Stimulated activated CD4-positive, alpha-beta T cell treated with anti-CD3 and anti-CD28 coated beads, TNF-alpha, amount 100 ng/mL, for 4 hours (primary cell): ENCODE measurements at places on chromosomes 1 and 21.

DNA sequence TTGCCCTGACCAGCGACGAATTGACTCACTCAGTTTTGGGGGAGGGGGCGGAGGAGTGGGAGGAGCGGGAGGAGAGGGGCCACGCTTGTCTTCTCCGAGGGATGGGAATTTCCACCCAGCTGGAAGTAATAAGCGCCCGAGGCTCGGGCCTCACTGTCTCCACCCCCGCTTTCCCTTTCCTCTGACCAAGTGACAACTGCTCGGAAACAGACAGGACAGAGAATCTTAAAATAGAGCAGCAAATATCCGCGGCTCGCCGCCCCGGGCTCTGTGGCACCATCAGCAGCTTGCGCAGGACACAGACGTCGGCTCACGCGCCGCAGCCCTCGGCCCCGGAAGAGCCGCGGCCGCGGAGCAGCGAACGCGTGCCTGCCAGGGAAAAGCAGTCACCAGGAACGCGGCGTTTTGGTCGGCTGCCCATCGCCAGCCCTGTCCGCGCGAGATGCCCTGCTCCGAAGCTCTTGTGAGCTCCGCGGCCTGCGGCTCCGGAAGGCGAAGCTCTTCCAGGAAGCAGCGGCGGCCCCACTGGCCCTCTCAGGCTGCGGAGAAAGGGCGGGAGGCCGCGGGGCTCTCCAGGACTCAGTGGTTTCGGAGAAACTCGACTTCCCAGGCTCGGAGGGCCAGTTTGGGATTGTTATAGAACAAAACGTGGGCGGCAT lies 10.7 kb upstream of the RGS16 start:
- peak; percentile 29 for DNase-seq

GRCh38 chr1:11998636-11999035 lies 18.4 kb downstream of the MFN2 start:
- DNase-seq: no peak

GRCh38 chr1:157274698-157275534 lies 136.7 kb upstream of the ETV3 start:
- no peak for DNase-seq

- DNase-seq: no peak
These were observed 44.7 kb downstream of the TNNT2 start for GRCh38 chr1:201332616-201333335.

DNA sequence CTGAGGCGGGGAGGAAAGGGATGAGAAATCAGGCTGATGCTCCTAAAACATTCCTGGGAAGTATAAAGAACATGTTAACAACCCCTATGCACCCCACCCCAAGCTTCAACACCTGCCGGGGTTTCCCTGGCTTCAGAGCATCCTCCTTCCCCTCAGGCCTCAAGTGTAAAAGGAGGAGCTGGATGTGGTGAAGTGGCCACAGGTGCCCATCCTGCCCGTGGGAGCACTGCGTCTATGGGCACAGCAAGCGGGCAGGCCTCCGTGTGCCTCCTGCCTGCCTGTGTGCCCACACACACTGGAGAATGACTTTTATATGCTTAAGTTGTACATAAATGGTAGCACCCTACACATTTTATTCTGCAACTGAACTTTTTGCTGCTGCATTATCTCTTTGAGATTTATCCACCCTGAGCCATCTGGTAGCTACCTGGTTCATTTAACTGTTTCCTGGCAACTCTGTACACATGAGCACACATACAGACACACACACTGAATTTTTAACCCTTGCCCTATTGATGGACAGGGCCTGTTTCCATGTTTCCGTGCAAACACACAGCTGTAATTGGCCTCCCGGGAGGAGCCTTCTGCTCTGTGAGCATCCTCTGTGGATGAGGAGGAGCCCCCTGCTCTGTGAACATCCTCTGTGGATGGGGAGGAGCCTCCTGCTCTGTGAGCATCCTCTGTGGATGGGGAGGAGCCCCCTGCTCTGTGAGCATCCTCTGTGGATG lies 13.4 kb upstream of the FTCD start:
- no peak for DNase-seq

- DNase-seq: no peak
These were observed 49.0 kb downstream of the SYT2 start for GRCh38 chr1:202661136-202661845.

DNA sequence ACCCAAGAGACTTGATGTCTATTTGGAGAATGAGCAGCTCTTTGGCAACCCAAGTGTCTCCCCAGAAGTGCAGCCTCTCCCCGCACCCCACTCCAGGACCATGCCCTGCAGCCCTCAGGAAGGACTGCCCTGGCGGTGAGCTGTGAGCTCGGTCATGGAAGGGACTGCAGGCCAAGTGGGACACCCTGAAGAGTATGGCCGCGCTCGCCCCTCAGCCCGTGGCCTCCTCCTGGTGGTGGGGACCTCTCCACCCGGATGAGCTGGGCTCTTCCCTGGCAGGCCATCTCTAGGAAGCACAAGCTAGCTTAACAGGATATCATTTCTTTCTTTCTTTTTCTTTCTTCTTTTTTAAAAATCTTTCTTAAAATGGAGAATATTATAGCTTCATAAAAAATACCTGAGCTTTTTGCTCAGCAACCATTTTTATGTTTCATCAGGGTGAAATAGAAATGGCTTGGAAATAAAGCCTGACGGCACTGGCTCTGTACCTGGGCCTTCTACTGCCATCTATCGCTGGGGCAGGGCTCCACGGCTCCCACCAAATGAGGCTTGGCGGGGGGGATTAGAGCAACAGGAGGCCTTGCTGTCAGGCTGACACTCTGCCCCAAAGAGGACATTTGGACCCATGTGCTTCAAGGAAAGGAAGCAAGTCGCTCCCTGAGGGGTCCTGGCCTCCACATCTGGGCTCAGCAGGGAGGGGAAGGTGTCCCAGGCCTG lies 296.2 kb upstream of the VAMP3 start:
- DNase-seq: no peak

- DNase-seq: no peak
These were observed 52.0 kb upstream of the ARHGEF16 start for GRCh38 chr1:3402258-3403010.

DNA sequence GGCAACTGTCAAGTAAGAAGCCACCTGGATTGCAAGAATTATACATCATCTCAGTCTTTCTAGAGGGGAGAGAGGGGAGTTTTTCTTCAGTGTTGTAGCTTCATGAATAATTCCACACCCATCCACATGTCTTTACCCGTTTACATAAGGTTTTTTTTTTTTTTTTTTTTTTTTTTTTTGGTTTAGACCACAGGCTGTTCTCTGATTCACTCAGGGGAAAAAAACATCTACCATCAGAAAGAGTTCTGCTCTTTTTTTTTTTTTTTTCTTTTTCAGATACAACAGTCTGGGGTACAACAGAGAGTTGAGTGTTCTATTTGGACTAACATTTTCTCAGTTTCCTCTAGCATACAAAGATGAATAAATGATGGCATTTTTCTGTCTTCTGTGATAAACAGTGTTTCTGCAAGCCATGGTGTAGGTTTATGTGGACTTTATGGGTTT lies 4.9 kb upstream of the KIF14 start:
- no peak for DNase-seq

DNA sequence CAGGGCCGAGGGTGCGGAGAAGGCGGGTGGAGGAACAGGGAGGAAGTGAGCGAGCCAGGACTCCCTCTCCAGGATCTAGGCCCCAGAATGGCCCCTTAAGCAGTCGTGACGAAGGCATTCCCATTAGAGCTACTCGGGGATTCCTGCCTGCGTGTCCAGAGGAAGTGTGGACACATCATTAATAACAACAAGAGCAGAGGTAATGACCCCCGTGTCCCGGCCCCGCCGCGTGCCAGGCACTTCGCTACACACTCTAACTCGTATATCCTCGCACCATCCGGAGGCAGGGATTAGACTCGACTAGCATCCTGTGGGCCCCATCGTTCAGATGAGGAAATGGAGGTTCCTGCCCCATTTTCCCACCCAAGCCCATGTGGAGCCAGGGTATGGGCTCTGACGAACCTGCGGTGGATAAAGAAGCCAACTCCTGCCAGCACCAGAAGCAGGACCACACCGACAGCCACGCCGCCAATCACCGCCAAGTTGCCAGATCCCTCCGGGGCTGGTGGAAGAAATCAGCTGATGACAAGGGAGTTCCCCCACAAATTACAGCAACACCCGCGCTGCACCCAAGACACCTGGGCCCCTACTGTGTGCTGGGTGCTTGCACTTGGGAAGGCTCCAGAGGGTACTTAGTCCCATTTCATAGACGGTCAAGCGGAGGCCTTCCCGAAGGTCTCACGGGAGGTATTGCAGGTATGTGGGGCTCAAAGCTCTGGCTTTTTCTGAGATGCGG lies 21.6 kb downstream of the EPHA2 start:
- no peak for DNase-seq

GRCh38 chr1:216183454-216183853 lies 239.8 kb downstream of the USH2A start:
- no peak for DNase-seq

GRCh38 chr1:235513495-235514366 lies 9.5 kb upstream of the B3GALNT2 start:
- no peak for DNase-seq

DNA sequence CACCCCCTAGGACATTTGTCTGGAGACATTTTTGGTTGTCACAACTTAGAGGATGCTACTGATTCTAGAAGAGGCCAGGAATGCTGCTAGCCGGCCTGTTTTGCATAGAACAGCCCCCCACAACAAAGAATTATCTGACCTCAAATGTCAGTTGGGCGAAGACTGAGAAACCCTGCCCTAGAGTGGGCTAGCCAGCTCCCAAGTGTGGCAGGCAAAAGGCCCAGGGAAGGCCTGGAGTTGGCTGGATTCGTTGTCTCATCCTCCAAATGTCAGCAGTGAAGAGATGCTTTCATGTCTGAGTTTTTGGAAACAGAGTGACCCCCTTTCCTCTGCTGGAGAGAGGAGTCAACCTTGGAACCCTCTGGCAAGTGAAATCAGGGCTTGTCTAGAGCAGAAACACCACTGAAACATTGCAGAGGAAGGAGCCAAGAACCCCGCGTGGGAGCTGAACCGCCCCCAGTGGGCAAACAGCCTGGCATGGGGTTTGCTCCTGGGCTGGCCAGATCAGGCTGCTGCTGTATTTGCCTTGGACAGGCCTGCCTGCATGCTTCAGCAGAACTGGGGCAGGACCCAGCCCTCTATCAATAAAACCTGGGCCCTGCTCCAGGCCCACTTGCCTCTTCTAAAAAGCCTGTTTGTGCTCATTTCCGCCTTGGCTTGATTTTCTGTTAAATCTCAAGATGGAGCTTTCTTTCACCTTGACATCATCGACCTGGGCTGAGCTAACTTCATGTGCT lies 32.9 kb downstream of the RASSF5 start:
- no peak for DNase-seq

- no peak for DNase-seq
These were observed 78.4 kb downstream of the PEX14 start for GRCh38 chr1:10553118-10553517.

DNA sequence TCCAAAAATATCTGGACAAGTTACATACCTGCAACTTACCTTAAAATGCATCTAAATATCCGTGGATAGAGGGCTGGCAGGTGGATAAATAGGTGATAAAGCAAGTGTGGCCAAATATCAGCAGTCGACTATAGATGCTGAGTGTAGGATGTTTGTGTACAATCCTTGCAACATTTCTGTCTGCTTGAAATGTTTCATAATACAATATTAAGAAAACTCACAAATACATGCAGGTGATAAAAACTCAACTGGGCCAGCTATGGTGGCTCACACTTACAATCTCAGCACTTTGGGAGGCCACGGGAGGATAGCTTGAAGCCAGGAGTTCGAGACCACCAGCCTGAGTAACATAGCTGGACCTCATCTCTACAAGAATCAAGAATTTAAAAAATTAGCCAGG lies 41.0 kb downstream of the ACTA1 start:
- DNase-seq: no peak

GRCh38 chr1:173213665-173214064 lies 6.5 kb upstream of the TNFSF4 start:
- DNase-seq: no peak

GRCh38 chr1:7263021-7263960 lies 478.0 kb downstream of the CAMTA1 start:
- no peak for DNase-seq

DNA sequence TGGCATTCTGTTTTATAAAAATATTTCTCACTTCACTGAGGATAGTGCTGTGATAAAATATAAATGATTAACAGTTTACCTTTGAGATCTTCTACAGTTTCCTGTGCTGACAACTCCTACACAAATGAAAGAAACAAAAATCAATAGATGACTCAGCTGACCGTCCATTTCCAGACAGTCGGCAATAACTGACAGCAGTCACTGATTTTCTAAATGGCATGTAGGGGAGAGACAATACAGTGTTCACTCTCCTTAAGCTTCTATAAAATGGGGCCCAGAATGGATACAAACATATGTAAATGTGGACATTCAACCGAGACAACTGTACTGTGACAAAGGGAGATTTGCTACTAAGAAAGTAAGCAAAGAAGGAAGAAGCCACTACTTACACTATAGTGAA lies 34.3 kb downstream of the PCNX2 start:
- DNase-seq: no peak

- DNase-seq: no peak
These were observed 6.9 kb downstream of the CD2 start for GRCh38 chr1:116760996-116761665.

GRCh38 chr1:10760566-10761502 lies 35.6 kb downstream of the CASZ1 start:
- no peak for DNase-seq

DNA sequence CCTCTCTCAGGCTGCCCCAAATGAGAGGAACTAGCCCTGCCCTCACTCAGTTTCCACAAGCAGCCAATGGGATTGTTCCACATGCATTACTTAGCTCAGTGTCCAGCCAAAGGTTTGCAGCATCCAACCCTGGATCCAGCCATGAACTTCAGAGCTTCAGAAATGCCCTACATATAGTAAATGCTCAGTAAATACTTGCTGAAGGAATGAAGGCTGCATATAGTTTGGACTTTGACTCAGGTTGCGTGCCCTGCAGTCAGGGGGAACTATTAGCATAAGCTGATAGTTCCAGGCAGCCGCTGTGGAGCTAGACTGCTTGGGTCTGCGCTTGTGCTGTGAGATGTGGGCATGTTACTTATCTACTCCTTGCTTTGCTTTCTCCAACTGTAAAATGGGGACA lies 64.8 kb downstream of the NENF start:
- no peak for DNase-seq

DNA sequence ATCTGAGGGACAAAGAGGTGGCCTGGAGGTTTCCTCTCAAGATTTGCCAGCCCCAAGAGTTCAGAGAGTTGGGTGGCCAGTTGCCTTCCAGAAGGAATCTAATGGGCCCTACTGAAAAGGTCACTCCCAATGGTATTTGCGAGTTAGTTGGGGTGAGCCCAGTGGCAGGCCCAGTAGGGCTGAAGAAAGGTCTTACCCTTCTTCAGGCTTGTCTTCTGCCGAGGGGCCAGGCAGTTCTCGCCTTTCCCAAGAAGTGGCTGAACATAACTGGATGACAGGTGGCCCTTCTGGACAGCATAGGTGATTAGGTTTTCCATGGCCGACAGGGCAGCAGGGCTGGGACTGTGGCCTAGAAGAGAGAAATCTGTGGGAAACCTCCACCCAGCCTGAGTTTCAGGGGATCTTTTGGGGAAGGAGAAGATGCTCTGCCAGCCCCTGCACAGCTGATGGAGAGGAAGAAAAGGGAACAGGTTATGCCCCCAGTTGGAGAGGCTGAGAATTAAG lies 7.2 kb downstream of the PGLYRP4 start:
- DNase-seq: no peak
